ENCODE measurements at places on chromosomes 7 and 10. TPM values are rescaled to one million over a fixed set of nuclear protein-coding genes. Genes with fewer than 3 reads are reported as not detected.

DNA sequence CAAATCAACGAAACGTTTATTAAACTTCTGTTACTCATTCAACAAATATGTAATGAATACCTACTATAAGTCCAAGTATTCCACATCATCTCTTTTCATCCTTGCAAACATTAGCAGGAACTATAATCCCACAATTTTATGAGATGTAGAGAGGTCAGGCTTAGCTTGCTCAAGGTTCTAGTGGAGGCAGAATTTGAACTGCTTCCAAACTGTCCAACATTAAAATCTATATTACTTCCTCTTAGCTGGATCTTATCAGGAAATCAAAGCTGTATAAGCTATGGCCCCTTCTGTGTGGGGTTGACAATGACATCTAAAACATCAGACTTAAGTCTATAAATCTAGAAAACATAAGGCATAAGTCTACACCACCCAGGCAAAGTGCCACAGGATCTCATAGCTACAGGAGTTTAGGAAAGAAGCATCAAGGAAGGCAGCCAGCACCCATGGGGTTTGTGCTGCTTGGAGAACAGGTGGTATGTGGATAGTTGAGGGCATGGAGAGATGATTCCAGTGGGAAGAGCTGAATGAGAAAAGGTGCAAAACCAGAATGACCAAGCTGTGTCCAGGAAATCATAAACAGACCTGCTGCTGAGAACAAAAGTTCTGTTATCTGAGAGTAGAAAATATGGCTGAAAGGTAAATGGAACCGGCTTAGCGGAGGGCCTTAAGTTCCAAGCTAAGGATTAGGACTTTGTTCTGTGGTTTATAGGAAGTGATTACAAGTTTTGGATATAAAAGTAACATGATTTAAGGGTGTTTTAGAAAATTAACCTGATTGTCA is 34.5 kb downstream of the PAPSS2 start:
- DNase-seq = no peak

- DNase-seq = no peak
These were observed 61.9 kb upstream of the NKX6-2 start for GRCh38 chr10:132847856-132848255.

GRCh38 chr7:101399759-101400158 is 37.1 kb downstream of the COL26A1 start:
- DNase-seq = no peak

DNA sequence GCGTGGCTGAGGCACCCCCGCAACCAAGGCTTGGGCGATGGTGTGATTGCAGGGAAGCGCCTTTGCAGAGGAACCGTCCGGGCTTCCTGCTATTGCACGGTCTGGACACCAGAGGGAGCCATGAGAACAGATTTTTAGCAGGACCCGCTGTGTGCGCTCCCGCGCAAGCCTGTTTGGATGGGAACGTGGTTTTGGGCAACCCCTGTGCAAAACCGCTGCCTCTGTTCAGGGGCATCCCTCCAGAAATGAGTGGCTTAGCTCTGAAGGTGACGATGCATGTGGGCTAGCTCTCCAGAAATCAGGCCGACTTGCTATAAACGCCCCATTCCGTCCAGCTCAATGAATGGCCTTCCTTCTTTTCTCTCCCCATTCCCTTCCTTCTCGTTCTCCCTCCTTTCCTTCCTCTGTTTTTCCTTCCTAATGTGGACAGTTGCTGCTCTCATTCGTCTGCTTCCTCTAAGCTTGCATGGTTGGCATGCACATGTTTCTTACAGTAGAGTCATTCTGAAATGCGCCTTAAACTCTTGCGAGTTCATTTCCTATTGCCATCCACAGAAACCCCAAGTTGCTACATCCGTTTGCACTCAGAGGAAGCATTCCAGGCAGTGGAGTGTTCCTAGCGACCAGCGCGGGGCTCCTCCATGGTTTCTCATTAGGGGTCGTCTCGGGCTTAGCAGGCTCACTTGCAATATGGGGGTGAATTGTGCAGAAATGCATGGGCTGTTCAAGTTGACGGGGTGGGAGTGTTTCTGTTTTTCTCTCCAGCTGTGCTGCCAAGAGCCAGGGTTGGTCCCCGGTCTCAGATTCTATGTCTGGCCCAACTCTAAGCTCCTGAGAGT is 302.5 kb upstream of the GALNT17 start:
- peak; percentile 70 for DNase-seq

- DNase-seq = no peak
These were observed 592 bp upstream of the MAPK8 start for GRCh38 chr10:48305905-48306264.

The AGAP5 gene
- 26.0 TPM for total RNA-seq
